ENCODE measurements at places on chromosomes 7 and 10. TPM values are rescaled to one million over a fixed set of nuclear protein-coding genes. Genes with fewer than 3 reads are reported as not detected.

DNA sequence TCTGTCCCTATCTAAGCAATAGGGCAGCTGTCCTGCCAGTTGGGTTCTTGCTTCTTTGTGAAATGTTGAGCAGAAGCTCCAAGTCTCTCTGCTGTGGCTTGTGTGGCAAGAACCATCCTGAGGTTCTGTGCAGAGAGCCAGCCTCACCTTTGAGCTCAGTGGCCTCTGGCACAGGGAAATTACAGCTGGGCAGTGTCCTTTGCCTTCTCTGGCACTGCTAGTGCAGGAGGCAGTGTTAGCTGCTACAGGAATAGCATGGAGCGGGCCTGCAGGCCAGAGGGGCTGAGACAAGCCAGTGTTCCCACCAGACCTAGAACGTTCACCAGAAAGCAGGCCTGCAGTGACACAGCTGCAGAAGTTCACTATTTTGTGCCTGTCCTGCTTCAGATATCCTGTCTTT lies 1.8 kb downstream of the PRXL2A start:
- no peaks in the 10 kb centered on the region for H3K36me3 ChIP-seq
- no peak overlapping the region for H3K4me3 ChIP-seq
- H3K4me1 ChIP-seq, result no peaks in the 10 kb centered on the region
- no peaks in the 10 kb centered on the region for H3K27me3 ChIP-seq

GIMAP5 gene
- total RNA-seq, result 89.3 TPM

PIK3AP1 gene
- 5.9 TPM for total RNA-seq

DNA sequence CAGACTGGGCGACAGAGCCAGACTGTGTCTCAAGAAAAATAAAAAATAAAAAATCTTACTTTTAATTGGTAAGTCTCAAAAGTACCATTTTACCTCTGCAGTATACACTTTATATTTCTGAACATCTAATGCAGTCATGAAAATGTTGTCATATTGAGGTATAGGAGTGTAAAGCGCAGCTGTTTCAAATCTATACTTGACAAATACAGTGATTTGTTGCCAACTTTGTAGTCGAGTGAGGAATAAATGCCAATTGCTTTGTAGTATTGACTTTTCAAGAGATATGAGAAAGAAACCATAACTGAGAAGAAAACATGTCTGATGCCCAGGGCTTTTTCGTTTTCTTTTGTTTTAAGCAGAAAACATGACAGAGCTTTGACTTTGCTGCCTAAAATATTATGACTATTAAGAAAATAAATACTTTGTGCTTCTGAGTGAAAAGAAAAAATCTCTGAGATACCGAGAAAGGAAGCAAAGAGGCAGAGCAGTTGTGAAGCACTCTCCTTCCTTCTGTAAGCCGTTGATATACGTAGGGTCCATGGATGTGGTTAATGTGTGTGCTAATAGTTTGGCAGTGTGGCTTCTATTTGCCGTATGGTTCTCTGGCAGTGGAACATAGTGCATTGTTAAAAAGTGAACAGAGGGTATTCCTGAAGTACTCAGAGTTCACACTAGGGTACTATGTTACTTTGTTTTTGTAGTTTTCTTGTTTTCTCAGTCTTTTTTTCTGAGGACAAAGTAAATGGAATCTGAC lies 38.2 kb downstream of the AVL9 start:
- H3K4me1 ChIP-seq, result peaks cover 14% of the 10 kb centered on the region
- DNase-seq, result no peak
- no peak overlapping the region for H3K27ac ChIP-seq
- H3K36me3 ChIP-seq, result no peaks in the 10 kb centered on the region
- H3K4me3 ChIP-seq, result no peak overlapping the region
- H3K27me3 ChIP-seq, result no peaks in the 10 kb centered on the region

GRCh38 chr7:137715533-137715932 lies 131.2 kb downstream of the DGKI start:
- H3K4me3 ChIP-seq, result no peak overlapping the region
- H3K4me1 ChIP-seq, result peaks cover 12% of the 10 kb centered on the region
- H3K27ac ChIP-seq, result no peak overlapping the region
- no peaks in the 10 kb centered on the region for H3K27me3 ChIP-seq
- H3K36me3 ChIP-seq, result no peaks in the 10 kb centered on the region
